ENCODE measurements at places on chromosomes 2 and 18.
A peak's percentile ranks its signal among the peaks of the same experiment; 100 is the strongest.

GRCh38 chr2:228875152-228875900 is 395.8 kb downstream of the PID1 start:
- DNase-seq = no peak

DNA sequence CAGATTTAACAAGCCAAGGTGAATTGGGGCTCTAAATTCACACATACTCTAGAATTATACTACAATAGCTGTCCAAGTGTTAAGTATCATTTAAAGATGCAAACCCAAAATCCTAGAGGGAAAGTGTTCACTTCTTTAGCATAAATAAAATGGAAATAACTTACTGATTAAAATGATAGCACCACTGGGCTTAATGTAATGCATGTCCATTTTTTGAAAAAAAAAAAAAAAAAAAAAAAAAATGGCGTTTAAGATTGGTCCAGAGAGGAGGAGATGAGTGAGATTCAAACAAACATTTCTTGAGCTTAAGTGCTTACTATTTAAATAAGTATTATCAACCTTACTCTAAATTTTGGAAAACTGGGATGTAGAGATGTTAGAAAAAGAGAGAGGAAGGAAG is 251.5 kb upstream of the CWC22 start:
- DNase-seq = no peak

GRCh38 chr2:187264612-187265011 is 183.4 kb downstream of the CALCRL start:
- no peak for DNase-seq

DNA sequence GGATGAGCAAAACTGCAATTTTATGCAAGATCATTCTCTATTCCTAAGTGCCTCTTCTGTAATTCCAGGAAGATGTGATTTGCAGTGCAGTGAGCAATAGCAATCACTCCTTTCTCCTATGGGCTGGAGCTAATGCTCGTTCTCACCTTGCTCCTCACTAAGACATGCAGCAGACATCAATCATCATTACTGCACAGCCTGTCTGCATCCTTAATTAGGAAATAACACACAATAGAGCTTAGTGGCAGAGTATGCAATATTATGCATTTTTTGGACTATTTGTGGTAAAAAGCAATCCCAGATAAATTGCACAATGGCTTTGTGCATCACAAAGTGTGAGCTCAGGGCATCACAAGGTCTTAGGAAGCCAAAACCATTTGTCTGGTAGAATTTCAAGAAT is 32.6 kb upstream of the RAPH1 start:
- DNase-seq = no peak

GRCh38 chr2:203637471-203638167 is 68.8 kb upstream of the CD28 start:
- no peak for DNase-seq

GRCh38 chr18:25169701-25170100 is 182.3 kb downstream of the ZNF521 start:
- DNase-seq = no peak

DNA sequence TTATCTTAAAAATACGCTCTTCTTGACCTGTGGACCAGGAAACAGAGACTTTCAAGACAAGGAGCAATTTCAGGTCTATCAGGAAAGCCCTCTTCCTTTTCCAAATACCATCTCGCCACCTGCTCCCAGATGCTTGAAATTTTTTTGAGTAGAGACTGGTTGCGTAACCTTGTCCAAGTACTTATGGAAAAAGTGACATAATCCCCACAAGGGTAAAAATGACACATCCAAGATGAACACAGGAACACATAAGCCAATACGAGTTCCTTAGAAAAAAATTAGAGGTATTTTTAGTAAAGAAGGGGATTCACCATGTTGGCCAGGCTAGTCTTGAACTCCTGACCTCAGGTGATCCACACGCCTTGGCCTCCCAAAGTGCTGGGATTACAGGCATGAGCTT is 1.8 kb downstream of the SERPINB13 start:
- DNase-seq = no peak

DNA sequence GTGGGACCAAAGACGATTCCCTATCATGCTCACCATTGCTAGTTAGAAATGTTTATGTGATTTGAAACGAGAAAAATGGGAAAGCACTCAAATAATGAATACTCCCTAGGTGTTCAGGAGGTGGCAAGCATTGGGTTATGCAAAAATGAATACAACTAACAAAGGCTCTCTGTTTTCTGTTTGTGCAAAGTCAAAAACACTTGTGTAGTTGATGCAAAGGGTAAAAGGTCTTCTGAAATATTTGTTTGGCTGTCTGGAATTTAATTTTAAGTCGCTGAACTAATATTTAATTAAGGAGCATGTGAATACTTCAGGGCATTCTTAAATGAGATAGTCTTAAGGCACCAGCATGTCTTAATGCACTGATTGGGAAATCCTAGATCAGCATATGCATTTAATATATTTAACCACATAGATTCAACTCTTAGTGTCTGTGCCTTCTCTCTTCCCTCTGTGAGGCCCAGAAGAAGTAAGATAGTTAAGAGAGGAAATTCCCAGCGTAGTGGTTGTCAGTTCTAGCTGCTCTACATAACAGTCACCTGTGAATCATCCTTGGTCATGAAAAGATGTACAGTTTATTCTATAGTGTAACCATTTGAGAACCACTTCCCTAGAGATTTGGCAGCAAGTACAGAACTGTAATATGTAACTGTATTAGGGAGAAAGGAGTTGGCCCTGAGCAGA is 111.9 kb downstream of the EPC2 start:
- DNase-seq = no peak

DNA sequence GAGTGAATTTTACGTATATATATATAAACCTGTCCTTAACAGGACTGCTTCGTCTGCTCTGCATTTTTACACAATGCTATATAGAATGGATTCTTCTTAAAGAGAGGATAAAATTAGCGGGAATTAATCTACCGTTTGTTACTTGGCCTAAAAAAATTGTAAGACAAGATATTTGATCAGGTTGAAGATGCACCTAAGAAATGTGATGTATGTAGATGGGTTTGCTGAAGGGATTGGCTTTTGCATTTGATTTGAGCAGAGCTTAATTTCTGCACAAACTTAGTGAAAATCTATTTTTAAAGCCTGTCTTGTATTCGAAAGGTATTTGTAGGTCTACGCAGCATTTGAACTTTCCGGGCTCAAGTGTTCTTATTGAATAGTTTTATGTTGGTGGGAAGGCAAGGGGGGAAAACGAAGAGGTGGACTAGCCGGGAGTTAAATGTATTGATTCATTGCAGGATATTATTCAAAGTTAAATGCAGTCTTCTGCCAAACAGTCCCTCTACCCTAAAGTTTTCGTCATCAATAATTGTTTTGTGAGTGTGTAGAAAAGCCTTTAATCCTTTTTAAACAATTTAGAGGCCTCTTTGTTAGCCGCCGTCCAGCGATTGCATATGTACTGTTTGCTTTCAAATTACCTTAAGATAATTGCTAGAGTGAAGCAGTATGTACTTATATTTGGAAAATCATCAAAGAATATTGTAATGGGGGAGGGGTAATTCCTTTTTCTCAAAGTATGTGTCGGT is 1.2 kb downstream of the PPP1CB start:
- DNase-seq = no peak

GRCh38 chr18:21073180-21073579 is 38.4 kb downstream of the ROCK1 start:
- no peak for DNase-seq

DNA sequence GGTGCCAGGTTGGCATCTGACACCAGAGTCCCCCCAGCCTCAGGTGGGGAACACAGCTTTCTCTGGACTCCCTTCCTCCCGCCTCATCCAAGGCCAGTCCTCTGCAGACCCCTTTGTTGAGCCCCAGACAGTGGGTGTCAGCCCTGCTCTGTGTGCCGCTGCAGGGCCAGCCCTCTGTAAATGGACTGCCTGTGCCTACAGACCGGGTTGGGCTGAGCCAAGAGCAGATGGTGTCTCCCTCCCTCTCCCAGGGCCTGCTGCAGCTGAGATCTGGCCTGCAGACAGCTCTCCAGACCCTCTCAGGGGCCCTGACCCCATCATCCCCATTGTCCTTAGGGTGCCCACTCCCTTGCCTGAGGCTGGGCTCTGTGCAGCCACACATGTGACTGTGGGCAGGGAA is 160.8 kb downstream of the KLHL29 start:
- no peak for DNase-seq

- DNase-seq = no peak
Observed at GRCh38 chr18:26071020-26071419, 19.4 kb downstream of the SS18 start.

- DNase-seq = peak; percentile 6
Observed at GRCh38 chr18:74084184-74084855, 63.3 kb downstream of the FBXO15 start.

DNA sequence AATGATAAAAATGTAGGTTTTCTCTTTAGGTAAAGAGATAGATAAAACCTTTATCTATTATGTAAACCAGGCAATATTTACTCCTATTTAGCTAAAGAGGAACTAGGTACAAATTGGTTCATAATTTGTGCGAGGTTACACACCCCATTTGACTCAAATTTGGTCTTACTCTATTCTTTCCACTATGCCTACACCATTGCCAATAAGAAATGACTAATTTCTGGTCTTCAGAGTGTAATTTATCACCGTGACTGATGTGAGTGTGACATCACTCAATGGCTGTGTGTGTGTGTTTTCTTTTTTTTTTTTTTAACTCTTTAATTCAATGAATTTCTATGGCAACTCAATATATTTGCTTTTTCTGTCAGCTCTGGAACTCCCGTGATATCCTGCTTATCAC is 955.8 kb downstream of the TDRD15 start:
- DNase-seq = no peak

GRCh38 chr2:239226677-239227581 is 173.9 kb downstream of the HDAC4 start:
- peak; percentile 59 for DNase-seq

- DNase-seq = peak; percentile 91
Observed at GRCh38 chr2:240997856-240998705, at the start of gene SNED1. TSS of gene SNED1 (plus strand) at chr2:240998618. CDS start at chr2:240998838, 220 bp downstream.

DNA sequence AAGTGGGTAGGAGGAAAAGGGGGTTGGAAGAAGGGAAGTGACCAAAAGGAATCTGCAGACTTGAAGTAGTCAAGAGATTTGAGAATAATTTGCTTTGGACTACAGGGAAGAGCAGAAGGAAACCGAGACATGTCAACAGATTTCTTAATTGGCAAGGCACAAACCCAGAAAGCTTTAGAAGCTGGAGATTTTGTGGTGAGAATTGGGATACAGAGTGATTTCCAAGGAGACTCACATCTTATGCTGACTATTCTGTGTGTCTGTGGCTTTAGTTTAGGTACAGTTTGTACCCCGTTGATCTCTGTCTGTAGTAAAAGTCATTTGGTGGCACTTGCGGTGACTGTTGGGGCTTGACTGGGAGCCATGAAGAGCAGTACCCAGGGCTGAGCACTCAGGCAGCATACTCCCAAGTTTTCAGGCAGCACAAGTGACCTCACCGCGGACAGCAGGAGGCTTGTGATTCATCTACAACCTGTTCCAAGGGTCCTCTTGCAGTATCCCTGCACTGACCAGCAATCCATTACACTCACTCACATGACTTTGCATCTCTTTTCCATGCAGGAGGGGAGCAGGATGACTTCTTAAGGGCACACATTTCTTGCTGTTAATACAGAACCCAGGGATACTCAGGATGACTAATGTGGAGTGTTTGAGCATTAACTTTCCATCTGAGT is 97.1 kb upstream of the TNP1 start:
- DNase-seq = no peak

DNA sequence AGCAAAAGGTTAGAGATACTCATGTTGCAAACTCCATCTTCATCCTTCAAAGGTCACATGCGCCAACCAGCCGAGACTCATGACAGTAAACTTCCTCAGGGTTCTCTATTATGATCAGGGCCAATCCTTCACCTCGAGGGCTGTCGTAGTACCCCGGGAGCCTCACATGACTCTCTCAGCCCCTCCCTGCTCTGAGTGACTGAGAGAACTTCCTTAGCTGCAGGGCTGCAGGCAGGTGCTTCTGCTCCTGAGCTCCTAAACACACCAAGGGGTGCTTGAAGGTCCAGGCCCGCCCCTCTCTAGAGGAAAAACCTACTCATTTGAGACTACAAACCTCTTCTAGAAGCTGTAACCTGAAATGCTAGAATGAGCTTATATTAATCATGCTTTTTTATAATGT is 48.2 kb downstream of the LONRF2 start:
- no peak for DNase-seq

DNA sequence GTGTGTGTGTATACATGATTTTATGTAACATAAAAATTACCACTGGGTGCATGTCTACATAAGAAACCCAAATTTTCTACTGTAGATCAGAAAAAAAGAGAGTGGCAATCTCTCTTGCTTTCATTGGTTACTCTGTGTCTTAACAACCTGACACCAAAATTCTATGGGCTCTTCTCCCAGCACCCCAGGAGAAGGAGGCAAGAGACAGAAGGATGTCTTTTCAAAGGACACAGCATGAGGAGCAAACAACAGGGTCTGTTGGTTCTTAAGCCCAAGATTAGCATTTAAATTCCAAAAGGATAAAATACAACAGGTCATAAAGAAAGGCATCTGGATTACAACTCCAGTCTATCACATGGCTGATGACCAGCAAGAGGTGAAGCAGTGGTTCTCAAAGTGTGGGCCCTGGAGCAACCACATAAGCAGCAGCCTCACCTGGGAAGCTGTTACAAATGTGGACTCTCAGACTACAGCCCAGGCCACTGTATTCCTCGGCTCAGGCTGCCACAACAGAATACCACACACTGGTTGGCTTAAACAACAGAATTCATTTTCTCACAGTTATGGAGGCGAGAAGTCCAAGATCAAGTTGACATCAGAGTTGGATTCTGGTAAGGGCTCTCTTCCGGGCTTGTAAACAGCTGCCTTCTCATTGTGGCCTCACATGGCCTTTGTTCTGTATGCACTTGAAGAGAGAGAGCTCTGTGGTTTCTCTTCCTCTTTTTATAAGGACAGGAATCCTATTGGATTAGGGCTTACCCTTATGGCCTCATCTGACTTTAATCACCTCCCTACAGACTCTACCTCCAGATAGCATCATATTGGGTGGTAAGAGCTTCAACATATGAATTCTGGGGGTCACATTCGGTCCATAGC is 79.8 kb upstream of the RNF152 start:
- no peak for DNase-seq
